ENCODE measurements at places on chromosomes 12 and 14. TPM values are rescaled to one million over a fixed set of nuclear protein-coding genes. Genes with fewer than 3 reads are reported as not detected.

DNA sequence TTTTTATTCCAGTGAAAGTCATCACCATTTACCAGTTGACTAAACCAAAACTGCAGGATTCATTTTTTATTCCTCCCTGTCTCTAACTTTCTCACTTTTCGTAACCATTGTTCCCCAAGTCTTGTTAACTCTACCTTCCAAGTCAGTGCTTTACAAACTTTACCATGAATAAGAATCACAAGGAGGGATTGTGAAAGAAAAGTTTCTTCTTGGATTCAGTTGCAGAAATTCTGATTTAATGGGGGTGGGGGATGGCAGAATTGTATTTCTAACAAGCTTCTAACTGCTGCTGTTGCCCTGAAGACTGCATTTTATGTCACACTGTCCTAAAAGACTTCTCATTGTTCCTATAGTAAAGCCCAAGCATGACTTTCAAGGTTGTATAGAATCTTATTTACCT, 5.0 kb upstream of the RAB21 start:
- no peak for DNase-seq

- peak; percentile 69 for DNase-seq
Measured at GRCh38 chr12:12784911-12785814, at the start of gene APOLD1. Gene APOLD1 (plus strand): TSS chr12:12785659. CDS start chr12:12785692, 33 bp downstream.

DNA sequence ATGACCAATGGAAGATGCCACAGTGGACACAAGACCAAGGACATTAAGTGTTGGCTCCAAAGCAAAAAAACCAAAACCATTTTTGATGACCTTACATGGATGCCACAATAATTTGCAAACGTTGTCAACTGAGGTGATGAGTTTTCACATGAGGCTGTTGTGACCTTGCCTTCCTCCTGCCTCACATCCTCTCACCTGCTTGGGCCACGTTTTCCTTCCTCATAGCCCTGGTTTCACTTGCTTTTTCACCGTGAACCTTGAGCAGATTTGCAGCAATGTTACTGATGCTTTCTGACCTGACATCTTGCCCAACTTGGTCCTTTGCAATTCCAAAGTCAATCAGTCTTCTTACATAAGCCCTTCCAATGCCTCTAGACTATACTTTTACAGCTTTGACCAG, 3.7 kb downstream of the KRT6B start:
- no peak for DNase-seq

DNA sequence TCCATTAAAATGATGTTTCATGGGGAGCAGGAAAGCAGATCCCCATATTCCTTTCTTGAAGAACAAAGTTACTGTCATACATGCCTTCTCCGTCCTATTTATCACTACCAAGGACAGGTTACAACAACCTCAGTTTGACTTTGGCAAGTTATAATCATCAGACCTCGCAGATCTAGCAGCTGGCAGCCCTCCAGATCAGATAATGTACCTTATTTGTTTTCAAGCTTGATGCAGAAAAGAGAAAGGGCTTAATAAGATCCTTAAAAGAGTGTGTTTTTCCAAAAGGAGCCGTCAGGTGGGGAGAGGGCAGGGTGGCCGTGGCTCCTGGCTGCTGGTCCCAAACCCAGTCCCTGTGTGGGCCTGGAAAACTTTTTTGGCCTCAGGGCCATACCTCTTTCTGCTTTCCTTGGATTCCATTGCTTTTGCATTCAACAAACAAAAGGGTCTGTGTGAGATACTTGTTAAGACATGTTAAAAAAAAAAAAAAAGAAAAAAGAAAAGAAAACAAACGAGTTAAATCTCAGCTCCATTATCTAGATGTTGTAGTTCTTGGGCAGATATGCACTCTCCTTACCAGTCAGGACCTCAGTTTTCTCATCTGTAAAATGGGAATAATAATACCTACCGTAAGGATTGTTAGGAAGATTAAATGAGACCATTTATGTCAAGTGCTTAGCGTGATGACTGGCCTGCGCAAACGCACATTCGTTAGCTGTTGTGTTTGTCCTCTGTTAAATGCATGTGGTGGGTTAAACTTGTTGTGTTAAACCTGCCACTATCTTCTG, 64.6 kb downstream of the B4GALNT3 start:
- DNase-seq, result no peak

Gene HOXC6
- polyA plus RNA-seq, result 11.4 TPM
